ENCODE measurements at places on chromosomes 1 and 21.

- DNase-seq, result no peak
Observed at GRCh38 chr1:157240495-157241184, 102.4 kb upstream of the ETV3 start.

- no peak for DNase-seq
Observed at GRCh38 chr21:19340303-19340702, 936.7 kb upstream of the TMPRSS15 start.

DNA sequence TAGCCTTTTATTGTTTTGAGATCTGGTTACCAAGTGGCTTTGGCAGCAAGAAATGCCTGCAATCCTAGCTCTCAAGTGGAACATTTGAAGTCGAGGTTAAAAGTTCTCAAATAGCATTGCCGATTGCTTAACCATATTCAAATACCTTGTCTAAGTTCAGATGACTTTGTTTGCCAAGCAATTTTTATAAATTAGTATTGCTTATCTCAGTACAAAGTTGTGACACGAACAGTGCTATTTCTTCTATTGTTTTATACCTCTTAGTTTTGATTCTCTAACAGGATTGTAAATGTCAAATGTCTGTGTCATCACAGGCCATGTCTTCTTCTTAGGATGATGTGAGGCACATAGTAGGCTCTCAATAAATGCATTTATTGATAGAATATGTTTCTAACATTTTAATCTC, 633.3 kb downstream of the PTPRC start:
- DNase-seq, result no peak

GRCh38 chr21:40567501-40567900, 279.5 kb downstream of the DSCAM start:
- no peak for DNase-seq

- DNase-seq, result no peak
Observed at GRCh38 chr21:21997390-21998333, 999.5 kb downstream of the NCAM2 start.

- DNase-seq, result peak; percentile 74
Observed at GRCh38 chr1:151024540-151025146, 11.7 kb upstream of the BNIPL start.

- no peak for DNase-seq
Observed at GRCh38 chr21:45578176-45578801, 36.0 kb upstream of the SLC19A1 start.

Data from stimulated activated CD4-positive, alpha-beta T cell treated with anti-CD3 and anti-CD28 coated beads, TNF-alpha, amount 100 ng/mL, for 1 hour (primary cell).